ENCODE measurements at places on chromosomes 6 and 20.
A peak's percentile ranks its signal among the peaks of the same experiment; 100 is the strongest.

DNA sequence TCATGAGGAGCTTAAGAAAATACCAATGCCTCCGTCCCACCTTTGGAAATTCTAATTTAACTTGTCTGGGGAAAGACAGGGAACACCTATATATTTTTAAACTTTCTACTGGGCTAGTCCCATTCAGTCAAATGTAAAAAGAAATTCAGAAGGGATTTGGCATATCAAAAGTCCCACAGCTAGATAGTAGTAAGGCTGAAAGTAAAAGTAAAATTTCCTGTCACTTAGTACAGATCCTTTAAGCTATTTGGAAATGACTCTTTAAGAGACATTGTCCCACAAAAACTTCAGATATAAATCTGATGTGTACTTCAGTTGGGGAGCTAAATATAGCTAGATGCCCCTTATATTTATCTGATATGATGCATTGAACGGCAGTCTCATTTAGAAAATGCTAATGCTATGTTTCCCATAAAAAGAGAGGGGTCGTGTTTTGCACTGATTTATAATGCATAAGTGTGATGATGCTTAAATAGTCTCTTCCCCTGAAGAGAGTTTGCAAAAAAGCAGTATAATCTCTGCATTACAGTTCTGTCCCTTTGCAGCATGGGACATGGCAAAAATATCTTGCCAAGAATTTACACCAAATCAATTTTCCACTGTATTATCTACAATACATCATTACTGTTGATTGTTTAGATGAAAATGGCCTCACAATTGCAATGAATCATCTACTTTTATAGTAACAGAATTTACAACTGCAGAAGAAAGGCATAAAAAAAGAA lies 860.8 kb upstream of the MAP3K7 start:
- DNase-seq, result no peak

DNA sequence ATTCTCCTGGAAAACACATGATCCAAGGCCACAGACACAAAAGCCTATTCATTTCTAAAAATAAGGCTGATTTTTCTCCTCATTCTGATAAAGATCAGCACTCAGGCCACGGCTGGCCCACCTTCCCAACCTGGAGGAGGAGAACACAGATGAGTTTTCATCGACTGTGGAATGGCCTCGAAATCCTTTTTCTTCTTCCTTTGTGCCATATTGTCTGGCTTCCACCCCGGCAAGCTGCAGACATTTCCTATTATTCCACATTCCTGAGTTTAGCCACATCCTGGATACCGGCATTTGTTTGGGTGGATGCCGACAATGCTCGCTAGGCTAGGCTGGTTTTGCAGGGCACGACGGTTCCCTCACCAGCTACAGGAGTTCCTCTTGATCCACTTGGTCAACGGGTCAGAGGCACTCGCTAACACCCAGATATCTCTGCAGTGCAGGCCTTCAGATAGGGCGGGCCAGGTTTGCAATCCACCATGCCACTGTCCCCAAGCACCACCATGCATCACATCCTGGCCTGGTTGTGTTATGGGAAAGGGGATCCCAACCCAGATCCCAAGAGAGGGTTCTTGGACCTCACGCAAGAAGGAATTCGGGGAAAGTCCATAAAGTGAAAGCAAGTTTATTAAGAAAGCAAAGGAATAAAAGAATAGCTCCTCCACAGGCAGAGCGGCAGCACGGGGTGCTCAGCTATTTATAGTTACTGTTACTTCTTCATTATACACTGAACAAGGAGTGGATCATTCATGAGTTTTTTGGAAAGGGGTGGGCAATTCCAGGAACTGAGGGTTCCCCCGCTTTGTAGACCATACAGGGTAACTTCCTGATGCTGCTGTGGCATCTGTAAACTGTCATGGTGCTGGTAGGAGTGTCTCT lies 4.2 kb upstream of the CTSZ start:
- peak; percentile 52 for DNase-seq

- no peak for DNase-seq
Measured at GRCh38 chr6:67231092-67231491, 1404.0 kb upstream of the ADGRB3 start.

DNA sequence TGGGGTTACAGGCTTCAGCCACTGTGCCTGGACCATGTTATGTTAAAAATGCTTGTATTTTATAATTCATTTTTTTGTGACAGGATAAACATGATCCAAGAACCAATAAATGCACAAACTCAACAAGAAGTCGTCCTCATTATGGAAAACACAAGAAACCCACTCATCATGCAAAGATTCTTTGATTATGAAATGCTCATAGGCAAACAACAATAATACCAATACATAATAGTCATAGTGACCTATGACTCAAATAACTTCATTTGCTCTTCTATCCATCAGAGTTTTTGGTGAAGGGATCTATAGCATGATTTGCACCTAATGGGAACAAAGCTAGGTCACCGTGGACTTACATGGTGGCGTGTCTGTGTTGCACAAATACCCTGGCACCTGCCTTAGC lies 217.1 kb upstream of the THEMIS start:
- no peak for DNase-seq

DNA sequence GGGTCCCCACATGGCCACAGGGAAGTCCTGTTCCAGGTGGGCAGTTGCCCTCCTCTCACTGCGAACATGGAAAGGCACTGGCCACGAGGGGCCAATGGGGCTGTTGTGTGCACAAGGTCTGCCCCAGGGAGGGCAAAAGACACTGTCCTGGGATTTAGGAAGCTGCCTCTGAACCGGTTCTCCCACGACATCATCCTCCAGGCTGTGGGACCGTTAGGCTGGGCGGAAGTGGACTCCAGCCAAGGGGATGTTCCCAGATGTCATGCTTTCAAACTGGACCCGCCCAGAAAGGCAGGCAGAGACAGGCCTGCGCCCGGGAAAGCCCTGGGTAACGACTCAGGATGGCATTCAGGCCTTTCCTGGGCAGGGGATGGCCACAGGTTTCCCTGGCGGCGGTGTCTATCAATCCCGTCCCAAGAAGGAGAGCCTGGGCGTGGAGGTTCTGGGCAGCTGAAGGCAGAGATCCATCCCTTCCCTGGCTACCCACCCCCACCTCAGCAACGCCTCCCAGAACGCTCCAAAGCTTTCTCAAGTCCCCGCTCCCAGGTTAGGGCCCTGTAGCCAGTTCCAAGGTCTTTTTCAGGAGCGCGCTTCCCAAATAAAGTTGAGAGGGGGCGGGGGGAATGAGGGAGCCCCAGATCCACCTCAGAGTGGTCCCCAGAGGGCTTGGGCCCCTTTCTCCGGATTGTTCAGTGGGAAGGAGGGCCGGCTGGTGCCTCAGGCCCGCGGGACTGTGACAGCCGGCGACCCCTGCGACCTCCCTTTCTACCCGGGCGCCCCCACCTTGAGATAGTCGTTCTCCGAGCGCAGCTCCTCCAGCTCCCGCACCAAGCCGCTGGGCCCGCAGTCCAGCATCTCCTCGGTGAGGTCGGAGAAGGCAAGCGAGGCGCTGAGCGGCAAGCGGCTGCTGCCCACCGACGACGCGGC lies 13.8 kb upstream of the TLDC2 start:
- no peak for DNase-seq

DNA sequence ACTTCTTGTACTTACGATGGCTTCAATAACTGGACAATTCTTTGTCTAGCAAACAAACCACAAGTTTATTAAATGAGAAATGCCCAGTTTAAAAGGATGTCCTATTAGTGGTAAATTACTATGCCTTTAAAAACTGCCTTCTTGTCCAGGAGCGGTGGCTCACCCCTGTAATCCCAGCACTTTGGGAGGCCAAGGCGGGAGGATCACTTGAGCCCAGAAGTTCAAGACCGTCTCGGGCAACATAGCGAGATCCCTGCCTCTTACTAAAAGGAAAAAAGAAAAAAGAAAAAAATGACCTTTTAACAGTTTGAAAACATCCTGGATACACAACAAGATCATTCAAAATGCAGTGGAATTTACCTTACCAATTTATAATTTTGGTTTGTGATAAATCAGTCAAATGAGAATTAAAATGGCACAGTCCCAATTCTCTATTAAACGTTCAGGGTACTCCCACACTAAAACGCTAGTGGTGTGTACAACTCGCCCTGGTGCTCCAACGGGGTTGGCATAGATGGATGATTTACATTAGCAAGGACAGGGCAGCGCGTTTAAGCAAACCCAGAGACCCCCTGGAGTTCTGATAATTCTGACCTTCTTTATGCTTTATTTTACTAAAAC lies 2.3 kb downstream of the ZBTB2 start:
- DNase-seq, result no peak

DNA sequence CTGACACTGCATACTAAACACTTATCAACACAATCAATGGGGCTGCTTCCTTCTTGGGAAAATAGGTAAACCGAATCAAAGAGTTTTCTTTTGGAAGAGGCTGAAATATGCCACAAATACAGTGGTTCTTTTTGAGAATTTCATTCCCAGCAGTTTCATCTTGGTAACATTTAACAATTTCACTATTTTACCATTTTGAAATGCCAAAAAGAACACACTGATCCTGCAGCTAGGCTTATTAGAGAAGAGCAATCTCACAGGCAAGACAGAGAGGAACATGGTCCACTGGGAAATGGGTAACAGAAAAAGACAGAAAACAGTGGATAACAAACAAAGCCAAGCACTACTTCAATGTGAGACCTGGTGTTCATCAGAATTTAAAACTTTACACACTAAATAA lies 2.5 kb downstream of the CNR1 start:
- DNase-seq, result no peak

GRCh38 chr20:15359056-15359455 lies 1021.6 kb upstream of the FLRT3 start:
- DNase-seq, result no peak
